ENCODE measurements at places on chromosomes 2 and 18.

- no peak for DNase-seq
These were observed 83.7 kb upstream of the MBOAT2 start for GRCh38 chr2:9087121-9087681.

- DNase-seq, result no peak
These were observed 100.7 kb upstream of the CCDC195 start for GRCh38 chr2:224816816-224817215.

DNA sequence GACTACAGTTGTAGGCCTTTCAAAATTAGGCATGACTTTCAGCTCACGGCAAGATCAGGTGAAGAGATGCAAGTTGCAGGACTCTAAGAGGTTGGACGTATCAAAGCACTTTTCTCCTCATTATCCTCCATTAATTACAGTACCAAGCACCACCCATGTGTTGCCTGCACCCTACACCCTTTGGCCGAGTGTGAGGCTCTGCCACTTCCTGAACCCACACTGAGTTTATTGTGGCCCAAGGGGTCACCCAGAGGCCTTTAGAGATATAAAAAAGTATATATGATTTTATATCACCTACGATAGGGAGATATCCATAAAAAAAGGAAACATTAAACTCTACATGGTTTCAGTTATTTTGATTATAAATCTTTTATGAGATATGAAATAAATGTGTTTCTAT is 2.8 kb downstream of the UGT1A8 start:
- no peak for DNase-seq

DNA sequence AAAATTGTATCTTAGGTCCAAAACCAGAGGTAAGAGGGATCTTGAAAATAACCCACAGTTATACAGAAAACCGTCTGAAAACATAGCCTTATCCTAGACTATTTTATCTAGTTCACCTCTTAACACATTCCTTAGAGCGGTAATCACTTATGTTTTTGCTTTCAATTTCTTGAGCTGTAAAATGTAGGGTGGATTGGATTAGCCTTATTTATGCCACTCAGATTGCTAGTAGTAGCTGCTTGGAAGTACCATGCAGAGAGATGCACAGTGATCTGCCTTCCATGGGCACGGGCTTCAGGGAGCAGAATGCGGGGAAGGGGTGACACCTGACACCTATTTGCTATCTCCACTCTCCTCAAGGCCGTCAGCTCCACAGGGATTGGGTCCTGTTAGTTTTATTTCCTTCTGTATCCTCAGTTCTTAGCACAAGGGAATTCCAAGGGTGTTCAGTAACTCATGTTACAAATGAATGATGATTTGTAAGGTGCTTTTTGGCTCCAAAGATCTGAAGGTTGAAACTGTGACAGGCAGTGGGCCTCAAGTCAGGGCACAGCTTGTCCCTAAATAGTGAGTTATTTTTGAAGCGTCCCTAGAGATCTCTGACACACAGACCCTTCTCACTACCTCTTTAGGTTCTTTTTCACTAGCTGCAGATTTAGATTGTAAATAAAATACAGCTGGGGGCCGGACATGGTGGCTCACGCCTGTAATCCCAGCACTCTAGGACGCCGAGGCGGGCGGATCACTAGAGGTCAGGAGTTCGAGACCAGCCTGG is 64.0 kb upstream of the PMAIP1 start:
- no peak for DNase-seq

GRCh38 chr2:230798769-230799399 is 65.9 kb upstream of the ITM2C start:
- no peak for DNase-seq

GRCh38 chr2:161570424-161571050 is 53.7 kb upstream of the SLC4A10 start:
- DNase-seq, result no peak

GRCh38 chr18:78822171-78822948 is 157.3 kb upstream of the SALL3 start:
- DNase-seq, result no peak

- DNase-seq, result no peak
These were observed 2.4 kb downstream of the FHL2 start for GRCh38 chr2:105396254-105397024.

- no peak for DNase-seq
These were observed 237.5 kb downstream of the LDLRAD4 start for GRCh38 chr18:13455960-13456481.

DNA sequence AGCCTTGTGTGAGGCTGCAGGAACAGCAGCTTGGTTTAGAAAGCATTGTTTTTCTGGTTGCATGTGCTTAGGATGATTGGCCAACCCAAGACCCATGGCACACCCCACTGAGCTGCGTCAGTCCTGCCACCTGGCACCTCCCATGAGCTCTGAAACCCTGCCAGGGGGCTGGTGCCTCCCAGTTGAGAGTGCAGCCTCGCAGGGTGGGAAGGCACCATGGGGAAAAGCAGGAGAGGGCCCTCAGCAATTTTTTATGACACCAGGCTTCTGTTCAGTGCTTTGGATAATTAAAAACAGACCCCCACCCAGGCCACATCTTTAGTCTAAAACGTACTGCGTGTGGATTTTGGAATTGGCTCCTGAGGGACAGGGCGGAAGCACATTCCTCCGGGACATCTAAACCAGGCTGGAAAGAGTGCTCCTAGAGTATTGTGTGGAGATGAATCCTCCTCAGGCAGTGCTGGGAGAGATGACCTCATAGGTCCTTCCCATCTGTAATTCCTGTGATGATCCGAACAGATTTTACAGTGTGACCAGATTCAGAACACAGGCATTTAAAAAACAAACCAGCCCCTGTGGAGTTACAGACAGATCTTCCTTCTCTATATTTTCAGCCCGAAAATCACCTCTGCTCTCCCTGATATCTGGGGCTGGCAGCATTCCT is 438.3 kb downstream of the ZNF521 start:
- no peak for DNase-seq

DNA sequence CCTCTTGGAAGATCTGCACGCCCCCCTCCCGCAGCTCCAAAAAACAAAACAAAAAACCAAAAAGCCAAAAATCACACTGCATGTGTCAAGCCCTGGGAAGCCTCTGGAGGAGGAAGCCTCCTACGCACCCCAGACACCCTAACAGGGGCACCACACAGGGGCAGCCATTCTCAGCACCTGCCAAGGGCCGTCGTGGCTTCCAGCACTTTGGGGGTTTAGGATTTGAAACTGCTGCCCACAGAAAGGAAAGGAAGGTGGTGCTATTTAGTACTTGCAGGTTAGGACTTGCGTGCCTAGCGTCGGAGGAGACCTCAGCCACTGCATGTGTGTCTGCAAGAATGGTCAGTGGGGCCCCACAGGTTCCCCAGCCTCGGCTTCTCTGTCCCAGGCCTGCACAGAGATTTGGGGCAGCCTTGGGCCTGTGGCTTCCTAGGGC is 419 bp upstream of the GPR55 start:
- DNase-seq, result no peak

- no peak for DNase-seq
These were observed 278.7 kb downstream of the GULP1 start for GRCh38 chr2:188570370-188570769.

GRCh38 chr2:72759755-72760154 is 66.1 kb downstream of the EXOC6B start:
- no peak for DNase-seq

GRCh38 chr18:49494660-49495059 is 7.6 kb upstream of the C18orf32 start:
- DNase-seq, result no peak

GRCh38 chr2:139465789-139466188 is 685.6 kb upstream of the NXPH2 start:
- no peak for DNase-seq

DNA sequence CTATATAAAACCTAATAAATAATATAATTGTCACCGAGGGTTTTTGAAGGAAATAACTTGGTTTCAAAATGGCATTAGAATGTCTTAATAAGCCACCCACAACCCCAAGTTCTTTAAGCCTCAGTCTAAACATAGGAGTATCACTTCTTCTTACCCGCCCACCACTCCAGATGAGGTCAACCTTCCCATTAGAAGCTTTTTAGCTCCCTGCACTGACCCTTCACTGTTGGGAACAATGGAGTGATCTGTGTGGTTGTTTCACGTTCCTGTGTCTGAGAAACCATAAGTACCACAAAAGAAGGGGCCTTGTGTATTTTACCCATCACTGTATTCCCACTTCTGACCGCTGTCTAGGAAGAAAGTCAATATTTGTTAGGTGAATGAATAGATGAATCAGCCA is 326.3 kb upstream of the ZNF521 start:
- DNase-seq, result no peak

DNA sequence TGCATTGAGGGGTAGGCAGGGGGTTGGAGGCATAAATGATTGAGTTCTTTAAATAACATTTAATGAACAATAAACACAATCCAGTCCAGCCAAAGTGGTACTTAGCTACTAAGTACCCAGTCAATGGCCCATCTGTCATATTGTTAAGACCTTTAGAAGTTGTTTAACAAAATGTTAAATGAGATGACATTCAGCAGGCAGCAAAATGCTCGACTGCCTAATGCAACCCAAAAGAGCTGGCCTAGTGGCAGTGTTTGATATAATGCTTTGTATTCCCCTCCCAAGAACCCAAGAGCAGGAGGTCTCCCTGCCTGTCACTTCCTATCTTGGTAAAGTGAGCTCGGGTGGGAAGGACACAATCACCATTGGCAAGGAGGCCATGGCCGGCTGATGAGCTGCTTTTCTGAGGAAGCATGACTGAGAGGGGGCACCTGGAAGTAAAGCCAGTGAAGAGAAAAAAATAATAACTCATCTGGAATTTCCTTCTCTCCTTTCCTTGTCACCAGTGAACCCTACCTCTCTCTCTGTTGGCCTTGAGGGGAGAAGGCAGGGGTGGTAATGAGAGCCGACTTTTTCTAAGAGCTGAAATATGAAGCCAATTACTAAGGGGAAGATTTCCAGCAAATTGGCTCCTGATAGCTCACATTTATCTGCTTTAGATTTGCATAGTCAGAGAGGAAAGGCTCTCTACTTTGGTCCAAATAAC is 140.6 kb downstream of the C1D start:
- no peak for DNase-seq

- DNase-seq, result no peak
These were observed 65.6 kb downstream of the NOL4 start for GRCh38 chr18:34158881-34159690.

DNA sequence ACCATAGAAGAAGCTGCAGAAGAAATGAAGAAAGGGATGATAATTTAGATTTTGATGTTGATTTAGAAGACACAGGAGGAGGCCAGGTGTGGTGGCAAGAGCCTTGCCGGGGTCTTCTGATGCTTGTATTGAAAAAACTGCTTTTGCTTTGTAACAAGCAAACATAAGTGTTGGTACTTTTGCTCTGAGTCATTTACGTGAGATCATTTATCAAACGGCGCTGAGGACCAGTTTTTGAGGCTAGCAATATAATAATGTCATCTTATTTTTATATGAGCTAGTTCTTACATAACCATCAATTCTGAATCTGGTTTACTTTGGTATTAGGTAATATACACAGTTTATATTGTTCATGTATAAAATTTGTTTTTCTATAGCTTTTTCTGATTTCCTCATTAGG is 30.6 kb downstream of the SPTBN1 start:
- no peak for DNase-seq

DNA sequence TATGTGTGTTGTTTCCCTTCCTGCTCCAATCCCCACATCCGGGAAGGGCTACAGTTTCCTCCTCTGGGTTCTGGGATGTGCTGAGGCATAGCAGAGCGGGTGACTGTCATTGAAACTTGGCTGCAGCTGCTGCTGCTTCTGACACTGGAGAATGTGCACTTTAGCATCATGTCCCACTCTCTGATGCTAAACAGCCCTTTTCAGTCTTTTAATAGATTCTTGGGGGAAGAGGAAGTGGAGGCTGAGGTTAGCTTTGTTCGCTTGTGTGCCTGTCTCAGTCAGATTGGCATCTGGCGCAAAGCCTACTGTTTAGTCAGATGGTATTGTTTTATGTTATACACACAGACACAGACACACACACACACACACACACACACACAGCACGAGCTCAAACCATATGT is 136.5 kb upstream of the RND3 start:
- no peak for DNase-seq

DNA sequence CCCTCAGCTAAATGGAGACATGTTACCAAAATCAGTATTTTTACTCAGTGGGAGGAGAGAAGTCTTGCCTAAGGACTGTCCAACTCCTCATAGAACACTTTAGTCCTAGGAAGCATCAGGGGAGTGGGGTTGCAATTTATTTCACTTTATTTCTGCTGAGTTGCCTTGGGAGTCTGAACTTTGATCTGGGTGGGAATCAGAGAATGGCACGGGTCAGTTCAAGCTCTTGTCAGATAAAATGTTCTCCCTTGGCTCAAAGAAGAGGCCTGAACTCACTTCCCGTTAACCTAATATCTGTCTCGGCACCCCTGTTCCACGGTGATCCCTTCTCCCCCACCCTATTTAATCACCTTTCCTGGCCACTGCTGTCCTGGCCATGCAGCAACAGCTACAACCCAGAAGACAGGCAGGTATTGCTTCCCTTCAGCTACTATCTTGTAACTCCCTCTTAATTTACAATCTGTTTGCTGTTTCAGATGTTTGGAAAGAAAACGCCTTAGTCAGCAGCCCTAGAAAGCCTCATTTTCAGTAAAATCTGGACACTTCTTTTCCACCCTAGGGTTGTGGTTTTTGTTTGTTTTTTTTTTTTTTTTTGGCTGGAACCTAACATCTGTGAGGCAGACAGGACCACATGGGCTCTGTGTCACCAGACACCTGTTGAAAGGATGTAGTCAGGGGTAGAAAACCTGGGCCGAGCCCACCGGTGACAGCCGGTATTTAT is 52.5 kb downstream of the SERTAD2 start:
- no peak for DNase-seq

GRCh38 chr2:70523996-70524965 is 29.3 kb downstream of the TGFA start:
- no peak for DNase-seq

- no peak for DNase-seq
These were observed 645.6 kb upstream of the ZNF804A start for GRCh38 chr2:183952741-183953140.

DNA sequence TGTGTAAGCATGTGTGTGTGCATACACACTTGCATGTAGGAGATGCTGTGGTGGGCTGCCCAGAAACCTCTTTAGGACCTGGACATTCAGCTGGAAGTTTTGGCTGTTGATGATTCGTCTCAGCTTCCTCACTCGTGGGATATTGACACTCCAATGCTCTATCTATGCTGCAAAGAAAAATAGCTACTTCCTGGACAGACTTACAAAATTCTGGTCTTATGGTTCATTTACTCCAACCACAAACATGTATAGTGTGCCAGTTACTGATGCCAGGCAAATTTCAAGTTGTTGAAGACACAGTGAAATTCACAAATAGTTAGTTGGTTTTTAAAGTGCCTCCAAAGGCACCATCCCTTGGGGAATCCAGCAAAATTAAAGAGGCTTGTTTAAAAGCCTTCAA is 882.6 kb downstream of the CPS1 start:
- DNase-seq, result no peak

- DNase-seq, result no peak
These were observed 380.6 kb upstream of the TCF4 start for GRCh38 chr18:55968550-55968949.
